Activated CD8-positive, alpha-beta memory T cell treated with anti-CD3 and anti-CD28 coated beads, Interleukin-2, amount 50 U/mL, for 48 hours (primary cell): ENCODE measurements at places on chromosomes 1 and 21.

- no peak for DNase-seq
Measured at GRCh38 chr1:65065524-65066418, 82.2 kb upstream of the AK4 start.

- no peak for DNase-seq
Measured at GRCh38 chr1:246004301-246004700, 502.8 kb downstream of the SMYD3 start.

DNA sequence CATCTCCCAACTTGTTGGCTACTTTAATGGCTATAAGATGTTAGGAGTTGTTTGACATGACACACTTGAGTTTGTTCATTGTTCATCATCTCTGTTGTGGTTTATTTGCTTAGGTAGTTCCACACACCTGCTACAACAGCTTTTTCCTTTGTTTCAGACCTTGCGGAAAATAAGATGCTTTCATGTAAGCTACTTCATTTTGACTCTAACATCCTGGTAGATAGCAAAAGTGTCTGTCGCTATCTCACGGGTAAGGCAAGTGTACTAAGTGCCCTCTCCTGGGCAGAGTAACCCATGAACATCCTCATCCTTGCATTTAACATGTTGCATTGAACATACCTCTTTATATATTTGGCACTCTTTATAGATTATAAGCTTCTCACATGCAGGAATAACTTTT lies 1.6 kb upstream of the OR10T2 start:
- DNase-seq: no peak

DNA sequence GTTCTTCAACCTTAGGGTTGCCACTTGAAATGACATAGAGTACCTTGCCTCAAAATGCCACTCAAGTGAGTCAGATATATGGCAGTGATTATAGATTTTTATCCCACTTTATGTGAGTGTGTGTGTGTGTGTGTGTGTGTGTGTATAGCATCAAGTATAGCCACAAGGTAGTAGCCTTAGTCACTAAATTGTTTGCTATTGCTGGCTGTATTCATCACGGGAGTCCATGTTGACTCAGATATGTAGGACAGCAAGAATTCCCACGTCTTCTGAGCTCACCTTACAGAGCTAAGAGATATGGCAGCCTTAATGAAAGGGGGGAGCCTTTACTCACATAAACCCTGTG lies 9.3 kb downstream of the ETS2 start:
- DNase-seq: no peak

DNA sequence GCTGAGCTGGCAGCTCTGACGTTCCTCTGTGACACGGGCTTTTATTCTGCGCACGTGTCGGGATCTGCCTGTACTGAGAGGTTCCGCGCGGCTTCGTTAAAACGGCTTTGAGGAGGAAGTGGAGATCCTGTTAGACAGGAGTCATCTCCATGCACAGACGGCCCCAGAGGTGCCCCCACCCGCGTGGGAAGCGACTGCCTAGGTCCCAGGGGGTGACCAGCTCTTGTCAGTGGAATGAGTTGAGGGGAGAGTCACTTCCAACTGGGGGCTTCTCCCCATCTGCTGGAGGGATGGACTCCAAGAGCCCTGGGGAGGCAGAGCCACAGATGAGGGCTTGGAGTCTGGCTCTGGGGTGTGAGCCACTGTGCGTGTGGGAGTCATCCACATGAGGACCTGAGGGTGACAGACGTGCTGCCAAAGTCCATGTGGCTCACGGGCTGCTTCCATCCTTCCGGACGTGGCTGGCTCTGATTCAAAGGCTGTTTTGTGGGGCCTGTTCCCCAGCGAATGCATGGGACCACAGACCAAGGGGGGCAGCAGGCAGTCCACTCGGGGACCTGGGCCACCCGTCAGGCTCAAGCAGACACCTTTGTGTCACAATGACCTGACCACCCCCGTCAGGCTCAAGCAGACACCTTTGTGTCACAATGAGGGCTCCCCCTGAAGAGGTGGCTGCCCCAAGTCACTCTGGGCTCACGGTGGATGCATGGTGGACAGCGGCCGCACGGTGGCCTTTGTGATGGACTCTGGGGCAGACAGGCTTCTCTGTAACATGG lies 26.8 kb downstream of the PTTG1IP start:
- DNase-seq: peak; percentile 64

DNA sequence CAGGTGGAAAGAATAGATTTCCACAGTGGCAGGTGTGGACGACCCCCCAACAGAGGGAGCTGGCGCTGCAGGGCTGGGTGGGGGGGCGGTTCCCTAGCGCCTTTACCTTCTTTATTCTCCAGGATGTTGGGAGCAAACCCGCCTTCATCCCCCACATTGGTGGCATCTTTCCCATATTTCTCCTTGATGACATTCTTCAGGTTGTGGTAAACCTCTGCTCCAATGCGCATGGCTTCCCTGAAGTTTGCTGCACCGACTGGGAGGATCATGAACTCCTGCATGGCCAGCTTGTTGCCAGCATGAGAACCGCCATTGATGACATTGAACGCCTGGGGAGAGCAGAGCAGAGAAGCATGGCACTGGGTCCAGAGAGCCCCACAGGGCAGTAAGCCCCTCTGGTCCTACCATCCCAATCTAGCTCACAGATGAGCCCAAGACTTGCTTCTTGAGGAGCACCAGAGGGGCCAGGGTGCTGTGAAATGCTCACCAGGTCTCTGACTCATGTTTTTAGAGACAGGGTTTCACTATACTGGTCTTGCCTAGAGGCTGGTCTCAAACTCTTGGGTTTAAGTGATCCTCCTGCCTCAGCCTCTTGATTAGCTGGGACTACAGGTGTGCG lies 12.2 kb downstream of the ENO1 start:
- DNase-seq: peak; percentile 58

DNA sequence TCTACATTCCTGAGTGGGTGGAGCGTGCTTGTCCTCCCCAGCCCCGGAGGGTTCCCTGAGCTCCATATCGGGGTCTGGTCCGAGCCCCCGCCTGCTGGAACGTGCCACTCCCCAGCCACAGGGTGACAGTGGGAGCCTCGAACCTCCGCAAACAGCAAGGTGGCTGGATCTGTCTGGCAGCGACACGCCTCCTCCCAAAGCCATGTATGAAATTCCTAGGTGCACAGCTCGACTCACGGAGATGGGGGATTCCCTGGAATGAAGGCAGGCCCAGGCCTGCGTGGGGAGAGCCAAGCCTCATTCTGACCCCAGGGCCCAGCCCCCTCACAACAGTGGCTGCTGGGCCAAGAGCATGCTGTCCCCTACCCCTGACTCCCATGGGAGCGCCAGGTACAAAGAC lies 32.9 kb downstream of the TP73 start:
- no peak for DNase-seq

DNA sequence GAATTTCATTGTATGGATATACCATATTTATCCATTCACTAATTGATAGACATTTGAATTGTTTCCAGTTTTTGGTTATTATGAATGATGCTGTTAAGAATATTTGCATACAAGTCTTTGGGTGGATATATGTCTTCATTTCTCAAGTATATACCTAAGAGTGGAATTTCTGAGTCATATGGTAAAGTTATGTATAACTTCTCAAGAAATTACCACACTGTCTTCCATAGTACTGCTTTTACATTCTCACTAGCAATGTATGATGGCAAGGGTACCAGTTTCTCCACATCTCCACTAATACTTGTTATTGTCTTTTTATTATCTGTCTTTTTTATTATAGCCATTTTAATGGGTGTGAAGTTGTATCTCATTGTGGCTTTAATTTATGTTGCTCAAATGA lies 74.6 kb upstream of the TENT5C start:
- DNase-seq: no peak

- DNase-seq: no peak
Measured at GRCh38 chr1:109111386-109112055, 2.4 kb upstream of the ELAPOR1 start.

DNA sequence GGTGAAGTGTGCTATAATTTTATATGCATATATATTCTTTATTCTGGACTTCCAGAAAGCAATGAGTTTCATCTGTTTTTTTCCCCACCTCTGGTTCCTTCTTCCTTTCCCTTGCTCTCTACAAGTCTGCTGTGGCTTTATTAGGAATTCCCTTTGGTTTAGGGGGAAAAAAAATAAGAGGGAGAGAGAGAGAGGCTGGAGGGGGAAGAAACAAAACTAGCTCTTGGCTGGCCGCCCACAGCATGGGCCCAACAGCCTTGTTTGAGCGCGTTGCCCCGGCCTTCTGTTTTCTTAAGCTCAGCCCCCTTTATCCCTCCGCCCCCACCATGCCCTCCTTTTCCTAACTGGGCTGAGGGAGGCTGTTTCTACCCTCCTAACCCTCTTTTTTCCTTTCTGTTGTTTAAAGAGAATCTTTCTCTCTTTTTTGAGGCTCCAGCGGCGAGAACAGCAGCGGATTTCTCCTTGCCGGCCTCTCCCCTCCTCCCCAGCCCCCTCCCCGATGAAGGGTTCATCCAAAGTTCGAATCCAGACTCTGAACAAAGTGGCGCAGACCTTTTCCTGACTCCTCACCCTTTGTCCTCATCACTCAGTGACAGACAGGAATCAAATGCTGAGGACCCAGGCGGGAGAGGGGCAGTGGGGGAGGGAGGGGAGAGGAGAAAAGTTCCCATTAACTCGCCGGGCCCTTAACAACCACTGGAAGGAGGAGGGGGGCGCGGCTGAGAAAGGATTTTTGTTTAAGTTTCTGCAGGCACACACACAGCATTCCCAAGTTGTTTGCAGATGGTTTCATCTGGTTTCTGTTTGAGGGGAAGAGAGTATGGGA lies 29.7 kb downstream of the PBX1 start:
- DNase-seq: no peak

- no peak for DNase-seq
Measured at GRCh38 chr1:202656057-202656456, 54.2 kb downstream of the SYT2 start.

DNA sequence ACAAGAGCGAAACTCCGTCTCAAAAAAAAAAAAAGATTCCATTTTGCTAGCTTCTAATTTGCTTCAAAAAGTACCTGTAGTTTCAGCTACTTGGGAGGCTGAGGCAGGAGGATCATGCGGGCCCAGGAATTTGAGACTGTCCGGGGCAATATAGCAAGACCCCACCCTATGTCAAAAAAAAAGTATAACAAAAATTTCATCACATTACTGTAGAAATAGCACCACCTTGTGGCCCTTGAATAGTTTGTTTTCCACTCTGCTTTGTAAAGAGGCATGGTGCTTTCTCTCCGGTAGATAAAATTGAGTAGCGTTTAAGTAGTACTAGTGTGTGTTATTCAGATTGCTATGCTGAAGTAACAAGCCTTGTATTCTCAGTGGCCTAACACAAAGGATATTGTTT lies 18.2 kb upstream of the MSTO1 start:
- no peak for DNase-seq

- no peak for DNase-seq
Measured at GRCh38 chr21:45060089-45060488, 14.3 kb upstream of the ADARB1 start.

- no peak for DNase-seq
Measured at GRCh38 chr1:59079434-59080140, 217.3 kb upstream of the FGGY start.

DNA sequence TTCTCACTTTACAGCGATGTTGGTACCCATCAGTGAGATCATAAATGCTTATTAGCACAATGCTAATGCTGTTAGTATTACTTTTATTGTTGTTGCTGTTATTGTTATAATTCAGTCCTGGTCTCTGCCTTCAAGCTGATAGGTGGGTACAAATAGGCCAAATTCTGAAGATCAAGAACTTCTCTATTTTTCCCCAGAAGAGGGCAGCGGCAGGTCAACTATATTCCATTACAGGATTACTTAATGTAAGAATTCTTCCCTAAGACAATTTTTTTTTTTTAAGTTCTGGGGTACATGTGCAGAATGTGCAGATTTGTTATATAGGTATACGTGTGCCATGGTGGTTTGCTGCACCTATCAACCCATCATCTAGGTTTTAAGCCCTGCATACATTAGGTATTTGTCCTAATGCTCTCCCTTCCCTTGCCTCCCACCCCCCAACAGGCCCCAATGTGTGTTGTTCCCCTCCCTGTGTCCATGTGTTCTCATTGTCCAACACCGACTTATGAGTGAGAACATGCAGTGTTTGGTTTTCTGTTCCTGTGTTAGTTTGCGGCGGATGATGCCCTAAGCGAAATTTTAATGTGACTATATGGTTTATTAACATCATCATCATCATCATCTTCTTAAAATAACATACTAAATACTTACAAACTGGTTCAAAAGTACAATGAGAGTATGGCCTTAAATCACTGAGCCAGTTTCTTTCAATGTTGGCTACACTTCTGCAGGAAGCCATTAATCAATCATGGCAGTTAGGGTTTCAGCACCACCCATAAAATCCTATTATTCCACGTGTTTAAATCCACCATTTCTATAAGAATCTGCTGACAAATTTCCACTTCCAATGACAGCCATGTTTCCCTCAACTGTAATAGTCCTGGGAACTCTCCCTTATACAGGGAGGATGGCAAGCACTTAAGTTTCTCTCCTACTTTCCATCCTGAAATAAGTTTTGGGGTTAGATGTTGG lies 19.2 kb downstream of the SLC19A2 start:
- DNase-seq: no peak

DNA sequence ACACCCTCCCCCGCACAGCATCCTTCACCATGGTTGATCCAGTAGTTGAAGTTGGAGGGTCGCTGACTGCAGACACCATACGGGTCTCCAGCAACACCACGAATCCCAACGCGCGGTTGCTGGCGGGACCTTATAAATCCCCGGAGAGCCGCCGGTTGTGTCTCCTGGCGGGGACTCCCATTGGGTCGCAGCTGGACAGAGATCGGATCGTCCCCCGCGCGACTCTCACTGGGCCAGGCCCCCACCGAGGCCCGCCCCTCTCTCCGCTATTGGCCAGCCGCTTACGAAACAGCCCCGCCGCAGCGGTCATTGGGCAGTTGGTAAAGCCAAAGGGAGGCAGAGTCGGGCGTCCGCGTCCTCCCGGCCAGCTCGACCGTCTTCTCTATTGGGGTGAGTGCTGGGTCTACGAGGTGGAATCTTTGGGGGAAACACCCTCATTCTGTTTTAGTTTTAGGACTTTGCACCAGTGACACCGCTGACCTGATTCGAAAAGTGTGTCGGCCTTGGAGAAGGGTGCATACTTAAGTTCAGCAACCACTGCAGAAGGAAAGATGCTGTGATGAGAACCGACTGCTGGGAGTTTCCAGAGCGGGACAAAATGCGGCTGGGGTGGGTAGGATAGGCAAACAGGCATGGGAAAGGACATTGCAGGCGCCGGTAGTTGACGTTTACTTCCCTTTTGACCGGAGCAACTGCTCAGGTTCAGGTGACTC lies 27.4 kb downstream of the RABIF start:
- peak; percentile 78 for DNase-seq

DNA sequence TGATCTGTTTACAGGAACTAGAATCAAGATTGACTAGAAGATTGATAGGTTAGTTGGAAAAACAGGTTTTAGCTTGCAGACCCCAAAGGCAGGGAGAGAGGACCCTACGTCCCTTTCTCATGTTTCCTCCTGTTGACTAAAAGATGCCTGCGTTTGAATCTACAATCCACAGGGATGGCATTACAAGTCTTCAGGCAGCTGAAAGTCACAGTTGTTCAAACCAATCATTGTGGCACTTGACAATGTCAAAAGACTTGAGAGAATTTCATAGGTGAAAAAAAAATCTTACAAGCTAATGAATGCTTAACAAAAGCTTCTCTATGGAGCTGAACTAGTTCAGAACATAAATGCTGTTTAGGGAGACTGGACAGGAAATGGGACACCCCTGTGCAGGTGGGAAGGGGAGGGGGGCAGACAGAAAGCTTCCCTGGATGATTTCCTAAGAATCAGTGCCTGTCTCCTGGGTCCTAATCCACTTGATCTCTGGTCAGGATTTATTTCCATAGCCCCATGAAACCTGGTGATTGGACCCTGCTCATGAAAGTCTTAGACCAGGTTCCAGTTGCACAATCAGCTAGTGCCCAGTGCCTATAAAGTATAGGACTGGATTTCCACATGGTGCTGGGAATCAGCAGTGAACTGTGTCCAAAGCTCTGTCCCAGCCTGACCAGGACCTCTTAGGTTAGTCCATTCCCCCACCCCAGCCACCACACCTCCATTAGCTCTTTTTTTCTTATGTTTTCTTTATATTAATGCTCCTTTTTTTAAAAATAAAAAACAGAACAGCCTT lies 91.6 kb upstream of the BCAR3 start:
- no peak for DNase-seq
